ENCODE measurements at places on chromosomes 6 and 20.

DNA sequence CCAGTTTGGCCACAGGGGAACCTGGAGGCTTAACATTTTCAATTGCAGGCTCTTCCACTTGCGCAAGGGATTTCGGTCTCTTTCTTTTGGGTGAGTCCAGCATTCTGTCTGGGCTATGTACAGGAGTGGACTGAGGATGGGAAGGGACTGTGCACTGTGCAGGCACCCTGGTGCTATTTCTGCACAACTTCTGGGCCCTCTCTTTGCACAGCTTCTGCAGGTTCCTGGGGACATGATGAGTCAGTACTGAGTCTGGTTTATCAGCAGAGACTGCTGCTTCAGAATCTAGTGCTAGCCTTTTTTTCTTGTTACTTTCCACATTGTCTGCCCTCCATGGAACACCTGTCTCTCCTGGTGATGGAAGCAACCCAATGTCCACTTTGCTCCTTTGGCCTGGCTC, 78.5 kb upstream of the ASF1A start:
- DNase-seq: no peak

- DNase-seq: no peak
Measured at GRCh38 chr6:51550243-51550642, 537.2 kb downstream of the PKHD1 start.

- no peak for DNase-seq
Measured at GRCh38 chr6:130337534-130337933, 28.3 kb upstream of the TMEM200A start.

DNA sequence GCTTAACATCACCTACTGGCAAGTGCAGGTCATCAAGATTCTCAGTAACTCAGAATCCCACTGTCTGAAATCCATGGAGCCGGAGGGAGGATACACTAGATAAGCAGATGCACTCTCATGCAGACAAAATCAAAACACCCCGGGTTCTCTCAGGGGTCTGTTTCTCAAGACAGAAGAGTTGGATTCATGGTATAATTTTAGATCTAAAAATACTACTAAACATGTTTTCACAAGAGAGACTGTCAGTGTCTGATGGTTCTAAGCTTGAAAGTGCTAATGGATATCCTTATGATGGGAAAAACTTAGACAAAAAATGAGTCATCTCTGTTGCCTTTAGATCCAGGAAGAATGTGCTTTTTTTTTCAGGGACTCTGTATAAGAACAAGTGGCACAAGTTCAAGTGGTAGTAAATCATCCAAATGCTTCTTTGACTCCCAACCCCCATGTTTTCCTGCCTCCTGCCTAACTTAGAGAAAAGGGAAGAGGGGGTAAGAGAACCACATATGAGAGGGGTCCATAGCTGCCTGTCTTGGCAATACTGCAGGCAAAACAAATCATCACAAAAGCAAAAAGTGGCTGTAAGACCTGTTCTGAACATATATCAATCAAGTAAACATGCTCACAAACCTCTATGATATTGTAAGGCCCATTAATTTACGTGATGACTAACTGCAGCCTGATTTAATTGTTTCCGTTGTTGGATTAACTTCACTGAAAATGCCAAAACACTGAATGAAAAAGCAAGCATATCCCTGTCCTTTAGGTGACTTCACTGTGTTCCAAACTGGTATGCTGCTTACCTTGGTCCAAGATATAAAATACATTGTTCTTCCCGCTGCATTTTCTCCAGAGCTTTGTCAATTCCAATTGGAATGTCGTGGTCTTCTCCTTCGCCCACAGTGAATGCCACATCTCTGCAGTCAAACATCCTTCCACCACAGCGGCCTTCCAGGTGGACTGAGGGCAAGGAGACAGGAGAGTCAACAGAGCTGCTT, 84.0 kb upstream of the TULP1 start:
- no peak for DNase-seq

GRCh38 chr6:16844183-16844582, 82.9 kb upstream of the ATXN1 start:
- DNase-seq: no peak

GRCh38 chr20:23371496-23371895, 9.5 kb downstream of the GZF1 start:
- no peak for DNase-seq

DNA sequence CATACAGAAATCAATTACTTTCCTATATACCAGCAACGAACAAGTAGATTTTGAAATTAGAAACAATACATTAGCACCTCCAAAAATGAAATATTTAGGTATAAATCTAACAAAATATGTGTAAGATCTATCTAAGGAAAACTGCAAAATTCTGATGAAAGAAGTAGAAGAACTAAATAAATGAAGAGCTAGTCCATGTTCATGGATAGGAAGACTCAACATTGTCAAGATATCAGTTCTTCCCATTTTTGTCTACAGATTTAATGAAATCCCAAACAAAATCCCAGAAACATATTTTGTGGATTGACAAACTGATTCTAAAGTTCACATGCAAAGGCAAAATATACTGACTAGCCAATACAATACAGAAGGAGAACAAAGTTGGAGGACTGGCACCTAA, 33.7 kb downstream of the PREP start:
- DNase-seq: no peak

- no peak for DNase-seq
Measured at GRCh38 chr20:53284256-53284655, 309.4 kb downstream of the ZNF217 start.

- no peak for DNase-seq
Measured at GRCh38 chr6:27138406-27138805, 109.1 kb upstream of the PRSS16 start.

- DNase-seq: no peak
Measured at GRCh38 chr20:54223751-54224150, 15.9 kb downstream of the PFDN4 start.

DNA sequence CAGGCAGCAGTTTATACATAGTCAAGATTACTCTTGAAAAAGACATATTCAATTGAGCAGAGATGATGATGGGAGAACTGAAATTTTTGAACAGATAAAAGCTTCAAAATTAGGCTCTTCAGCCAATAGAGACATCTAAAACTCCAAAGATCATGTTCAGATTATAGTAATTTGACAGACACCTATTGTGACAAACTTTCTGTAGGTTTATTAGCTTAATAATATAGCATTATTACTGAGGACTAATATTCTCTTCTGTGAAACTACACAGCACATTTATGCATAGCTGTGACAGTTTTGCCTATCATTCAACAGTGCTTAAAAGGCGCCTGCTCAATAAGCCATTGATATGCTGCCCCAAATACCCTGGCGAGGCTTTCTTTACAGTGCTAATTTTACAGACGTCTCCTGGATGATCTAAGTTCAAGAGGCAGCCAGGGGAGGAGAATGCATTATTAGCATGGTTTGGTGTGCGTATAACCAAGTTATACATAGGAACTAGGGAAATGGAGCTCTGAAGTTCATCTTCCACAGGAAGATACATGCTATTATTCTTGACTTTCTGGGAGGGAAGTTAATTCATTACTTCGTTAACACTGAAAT, 21.5 kb downstream of the PLAGL1 start:
- DNase-seq: no peak

- no peak for DNase-seq
Measured at GRCh38 chr6:70563530-70563929, 3.2 kb upstream of the SDHAF4 start.

DNA sequence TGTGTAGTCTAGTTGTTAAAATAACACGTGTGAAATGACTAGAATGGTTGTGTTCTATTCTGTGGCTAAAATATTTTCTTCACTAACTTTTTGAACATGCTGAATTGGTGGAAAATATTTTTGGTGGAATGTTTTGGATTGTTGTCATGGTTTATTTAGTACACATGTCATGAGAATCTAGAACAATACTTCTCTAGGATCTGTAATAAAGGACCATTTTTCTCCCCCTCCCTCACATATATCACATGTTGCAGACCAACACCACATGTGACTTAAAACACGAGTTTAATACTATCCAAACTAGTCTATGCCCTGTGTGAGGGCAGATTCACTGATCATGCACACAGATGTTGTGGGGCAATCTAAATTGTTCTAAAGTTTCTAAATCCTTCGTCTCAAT, 29.2 kb downstream of the FIG4 start:
- no peak for DNase-seq

DNA sequence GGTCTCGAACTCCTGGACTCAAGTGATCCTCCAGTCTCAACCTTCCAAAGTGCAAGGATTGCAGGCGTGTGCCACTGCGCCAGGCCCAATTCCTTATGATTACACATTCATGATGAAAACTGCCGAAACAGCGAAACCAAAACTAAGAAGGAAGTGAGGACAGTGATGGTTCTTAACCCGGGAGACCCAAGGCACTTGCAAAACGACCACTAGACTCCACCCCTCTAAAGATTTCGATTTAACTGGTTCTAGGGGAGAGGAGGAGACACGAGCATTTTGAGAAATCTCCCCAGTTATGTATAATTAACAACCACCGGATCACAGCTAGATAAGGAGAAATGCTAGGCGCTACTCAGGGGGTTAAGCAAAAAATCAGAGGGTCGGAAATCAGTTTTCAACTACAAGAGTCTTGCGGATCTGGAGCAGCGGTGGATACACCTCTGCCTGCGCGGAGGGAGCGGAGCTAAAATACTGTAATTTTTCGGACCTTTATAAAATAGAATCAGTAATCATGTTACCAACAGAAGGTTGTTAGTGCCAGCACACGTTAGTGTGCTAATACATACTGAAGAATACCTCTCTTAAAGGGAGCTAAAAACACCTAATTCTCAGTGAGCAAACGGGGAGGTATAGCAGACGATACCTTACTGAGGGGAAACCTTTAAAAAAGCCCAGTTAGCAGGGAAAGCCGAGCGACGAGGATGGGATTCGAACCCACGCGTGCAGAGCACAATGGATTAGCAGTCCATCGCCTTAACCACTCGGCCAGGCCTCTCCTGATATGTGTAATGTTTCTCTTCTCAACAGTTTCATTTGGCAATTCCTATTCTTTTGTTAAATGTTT, 60.0 kb upstream of the BTN3A2 start:
- no peak for DNase-seq

Measured in stimulated activated CD8-positive, alpha-beta memory T cell treated with anti-CD3 and anti-CD28 coated beads, Interleukin-4, amount 100 ng/mL, for 24 hours (primary cell).